ENCODE measurements at places on chromosomes 2 and 18.
A peak's percentile ranks its signal among the peaks of the same experiment; 100 is the strongest.

GRCh38 chr2:95552911-95553310, 38.9 kb upstream of the TRIM43 start:
- no peak for DNase-seq

DNA sequence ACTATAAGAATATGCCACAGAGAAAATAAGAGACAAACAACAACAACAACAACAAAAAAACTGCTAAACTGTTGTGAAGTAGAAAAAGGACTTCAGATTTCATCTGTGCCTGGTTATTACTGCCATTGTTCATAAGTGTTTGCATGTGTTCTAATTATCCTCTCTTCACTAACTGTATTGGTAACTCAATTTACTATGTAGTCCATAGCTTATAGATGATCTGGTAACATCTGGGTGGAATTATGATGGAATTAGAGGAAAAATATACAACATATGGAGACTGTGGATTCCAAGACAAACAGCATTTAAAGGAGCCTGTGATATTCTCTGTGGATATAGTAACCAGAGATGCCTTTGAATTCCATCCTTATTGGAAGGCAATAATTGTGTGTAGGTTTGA, 1891.5 kb upstream of the PIK3C3 start:
- no peak for DNase-seq

DNA sequence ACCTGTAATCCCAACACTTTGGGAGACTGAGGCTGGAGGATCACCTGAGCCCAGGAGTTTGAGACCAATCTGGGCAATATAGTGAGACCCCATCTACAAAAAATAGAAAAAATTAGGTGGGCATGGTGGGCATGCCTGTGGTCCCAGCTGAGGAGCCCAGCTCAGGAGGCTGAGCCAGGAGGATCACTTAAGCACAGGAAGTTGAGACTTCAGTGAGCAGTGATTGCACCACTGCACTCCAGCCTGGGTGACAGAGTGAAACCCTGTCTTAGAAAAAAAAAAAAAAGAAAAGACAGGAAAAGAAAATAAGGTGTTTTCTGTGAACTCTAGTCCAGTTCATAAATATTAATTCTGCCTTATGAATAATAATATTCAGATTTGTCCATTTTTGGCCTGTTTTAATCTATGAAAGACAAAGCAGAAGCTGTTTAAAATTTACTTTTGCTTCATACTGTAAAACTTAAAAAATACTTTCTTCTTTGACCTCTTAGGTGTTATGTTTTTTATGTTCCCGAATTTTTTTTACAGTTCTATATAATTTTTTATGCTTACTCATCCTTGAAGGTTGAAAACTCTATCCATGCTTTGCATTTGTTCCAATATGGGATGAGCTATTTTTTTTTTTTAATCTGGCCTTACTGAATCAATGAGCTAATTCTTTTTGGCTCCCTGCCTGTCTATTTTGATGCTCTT, 8.4 kb upstream of the ANXA4 start:
- no peak for DNase-seq

DNA sequence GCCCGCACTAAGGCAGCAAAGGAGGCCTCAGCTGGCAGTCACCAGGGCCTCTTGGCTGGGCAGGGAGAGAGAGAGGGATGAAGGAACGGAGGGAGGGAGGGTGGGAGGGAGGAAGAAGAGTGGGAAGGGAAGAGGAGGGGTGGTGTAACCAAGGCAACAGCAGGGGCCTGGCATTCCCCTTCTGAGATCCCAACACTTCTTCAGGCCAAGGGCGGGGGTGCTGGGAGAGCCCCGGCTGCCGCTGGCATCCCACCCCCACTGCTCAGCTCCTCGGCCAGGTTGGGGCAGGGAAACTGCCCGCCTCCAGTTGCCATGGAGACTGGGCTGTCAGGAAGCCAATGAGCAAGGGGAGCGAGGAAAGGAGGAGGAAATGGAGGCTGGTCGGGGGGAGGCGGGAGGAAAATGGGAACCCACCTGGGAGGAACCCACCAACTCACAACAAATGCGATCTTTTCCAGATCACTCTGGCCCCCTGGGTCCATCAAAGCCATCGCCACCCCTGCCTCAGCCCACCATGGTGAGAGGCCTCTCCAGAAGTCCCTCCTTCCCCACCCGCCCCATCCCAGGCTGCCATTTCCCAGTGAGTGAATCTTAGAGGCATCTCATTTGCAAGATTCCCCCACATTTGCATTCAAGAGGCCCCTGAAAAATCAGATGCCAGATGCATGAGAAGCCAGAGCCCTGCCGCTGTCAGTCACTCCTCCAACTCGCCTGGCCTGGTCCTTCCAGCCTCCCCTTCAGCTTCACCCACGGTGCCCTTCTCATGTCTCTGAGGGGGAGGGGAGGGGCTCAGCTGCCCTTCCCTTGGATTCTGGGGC, 12.4 kb downstream of the SH2D6 start:
- DNase-seq, result no peak

GRCh38 chr2:200888704-200889625, at the start of the genes NIF3L1 and PPIL3:
Gene NIF3L1 (plus strand): TSS chr2:200889371. CDS start chr2:200891944, 2,573 bp downstream.
Gene PPIL3 (minus strand): TSS chr2:200889077. CDS start chr2:200887615, 1,462 bp downstream.
- DNase-seq, result peak; percentile 94

DNA sequence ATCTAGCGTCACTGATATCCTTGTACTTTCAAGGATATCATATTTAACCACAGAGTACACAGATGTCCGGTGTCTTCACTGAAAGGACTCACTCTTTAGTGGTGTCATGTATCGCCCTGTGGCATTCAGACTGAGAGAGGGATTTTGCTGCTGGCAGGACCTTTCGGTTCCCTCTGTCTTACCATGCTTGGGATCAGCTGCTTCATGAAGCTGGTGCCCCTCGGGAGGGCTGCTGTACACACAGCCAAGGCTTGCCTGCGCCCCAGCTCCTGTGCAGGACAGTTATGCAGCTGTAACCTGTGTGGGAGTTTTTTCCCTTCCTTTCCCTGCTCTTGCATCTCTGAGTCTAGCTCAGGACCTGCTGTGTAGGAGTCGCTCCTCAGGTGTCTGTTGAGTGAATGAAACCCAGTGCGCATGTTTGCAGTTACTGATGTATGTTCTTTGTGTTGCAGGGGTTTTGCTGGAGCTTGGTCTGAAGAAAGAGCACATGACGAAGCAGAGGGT, 64.4 kb downstream of the GREB1 start:
- DNase-seq, result no peak

GRCh38 chr18:35464831-35465279, 32.9 kb downstream of the INO80C start:
- no peak for DNase-seq

- DNase-seq, result no peak
These were observed 77.3 kb downstream of the SRBD1 start for GRCh38 chr2:45533771-45534170.

GRCh38 chr2:114406347-114406746, 36.1 kb upstream of the DPP10 start:
- DNase-seq, result no peak

DNA sequence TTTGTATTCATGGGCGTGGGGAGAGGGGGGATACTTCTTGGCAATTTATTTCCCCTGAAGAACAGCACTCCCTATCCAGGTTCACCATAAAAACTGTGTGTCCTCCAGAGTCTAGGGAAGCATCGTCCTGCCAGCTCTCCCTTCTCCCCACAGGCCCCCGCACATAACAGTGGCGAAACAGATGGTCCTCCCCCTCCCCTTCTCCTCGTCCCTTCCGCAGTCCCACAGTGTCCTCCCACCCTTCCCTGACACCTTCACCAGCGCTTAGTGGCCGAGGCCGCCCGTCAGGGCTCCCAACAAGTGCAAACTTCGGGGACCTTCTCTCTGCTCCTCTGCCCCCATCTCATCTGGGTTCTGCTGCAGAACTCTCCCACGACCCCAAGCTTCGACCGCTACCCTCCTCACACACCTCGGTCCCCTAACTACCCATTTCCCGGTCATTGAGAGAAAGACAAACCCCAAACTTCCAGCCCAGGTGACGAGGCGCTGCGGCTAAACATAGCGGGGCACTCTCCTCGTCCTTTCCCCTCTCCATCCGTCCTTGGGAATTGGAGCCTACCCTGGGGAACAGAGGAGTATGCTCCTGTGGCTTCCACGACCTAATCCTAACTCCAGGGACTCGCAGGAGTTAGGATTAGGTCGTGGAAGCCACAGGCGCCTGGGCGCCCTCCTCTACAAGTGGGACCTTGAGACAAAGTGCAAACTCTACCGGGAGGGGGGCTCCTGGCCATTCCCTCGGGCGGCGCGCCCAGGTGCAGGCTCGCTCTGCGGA, 971 bp downstream of the ZNF385B start:
- DNase-seq, result no peak

DNA sequence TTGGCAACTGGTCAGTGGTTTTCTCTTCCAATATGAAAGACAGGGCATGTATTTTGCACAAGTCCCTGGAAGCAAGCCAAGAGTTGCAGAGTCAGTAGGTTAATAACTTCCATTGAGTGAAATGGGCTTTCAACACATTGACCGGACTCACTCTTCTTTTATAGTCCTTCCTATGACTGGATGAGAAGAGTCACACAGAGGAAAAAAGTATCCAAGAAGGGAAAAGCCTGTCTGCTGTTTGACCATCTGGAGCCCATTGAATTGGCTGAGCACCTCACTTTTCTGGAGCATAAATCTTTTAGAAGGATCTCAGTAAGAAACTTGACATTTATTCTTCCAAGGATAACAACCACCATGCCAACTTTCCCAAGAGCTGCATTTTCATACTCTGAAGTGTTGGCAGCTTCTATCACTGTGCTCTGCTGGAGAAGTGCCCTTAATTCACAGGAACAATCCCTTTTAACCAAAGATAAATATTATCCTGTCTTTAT, 45.4 kb downstream of the RASGRP3 start:
- DNase-seq, result no peak

DNA sequence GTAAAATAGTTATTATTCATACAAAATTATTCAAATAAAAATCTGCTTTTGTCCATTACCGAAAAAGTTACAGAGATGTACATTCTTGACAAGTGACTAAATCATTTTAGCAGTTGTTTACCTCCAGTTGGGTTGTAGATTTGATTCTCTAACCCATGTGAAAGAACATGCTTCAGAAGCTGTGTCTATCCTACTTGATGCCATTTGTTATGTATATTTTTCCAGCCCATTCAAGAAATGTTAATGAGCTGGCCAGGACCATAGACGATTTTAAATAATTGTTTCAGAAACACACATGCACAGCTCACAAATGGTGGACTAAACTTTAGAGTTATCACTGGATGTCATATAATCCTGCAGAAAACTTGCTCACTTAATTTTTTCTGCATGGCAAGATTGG, 391.1 kb upstream of the REG3G start:
- no peak for DNase-seq

DNA sequence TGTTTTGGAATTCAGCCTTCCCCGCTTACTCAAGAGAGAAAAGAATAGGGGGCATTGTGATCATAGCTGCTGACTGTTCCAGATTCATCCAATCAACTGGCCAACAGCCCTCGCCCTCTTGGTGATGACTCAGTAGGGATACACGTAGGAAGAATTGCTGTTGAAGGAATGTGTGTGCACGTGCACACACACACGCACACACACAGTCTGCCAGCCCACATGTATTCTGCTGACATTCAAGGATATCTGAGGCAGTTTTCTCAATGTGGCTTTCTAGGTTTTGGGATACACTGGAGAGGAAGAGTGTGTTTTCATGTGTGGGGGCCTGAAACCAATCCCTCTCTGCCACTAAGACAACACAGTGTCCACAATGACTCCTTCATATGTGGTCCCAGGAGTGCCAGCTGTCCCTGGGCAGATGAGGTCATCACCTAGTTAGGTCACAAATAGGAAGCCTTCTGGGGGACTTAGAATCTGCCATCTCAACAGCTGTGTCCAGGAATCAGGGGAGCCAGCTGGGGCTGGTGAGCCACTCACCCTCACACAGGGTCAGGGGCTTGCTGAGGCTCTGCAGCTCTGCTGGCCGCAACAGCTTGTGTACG, 352.6 kb downstream of the SS18 start:
- DNase-seq, result no peak

- DNase-seq, result no peak
These were observed 72.2 kb downstream of the ZNF516 start for GRCh38 chr18:76422838-76423237.

GRCh38 chr18:13239171-13239956, 20.8 kb downstream of the LDLRAD4 start:
- no peak for DNase-seq

GRCh38 chr2:162826921-162827320, 11.6 kb downstream of the KCNH7 start:
- DNase-seq, result no peak

DNA sequence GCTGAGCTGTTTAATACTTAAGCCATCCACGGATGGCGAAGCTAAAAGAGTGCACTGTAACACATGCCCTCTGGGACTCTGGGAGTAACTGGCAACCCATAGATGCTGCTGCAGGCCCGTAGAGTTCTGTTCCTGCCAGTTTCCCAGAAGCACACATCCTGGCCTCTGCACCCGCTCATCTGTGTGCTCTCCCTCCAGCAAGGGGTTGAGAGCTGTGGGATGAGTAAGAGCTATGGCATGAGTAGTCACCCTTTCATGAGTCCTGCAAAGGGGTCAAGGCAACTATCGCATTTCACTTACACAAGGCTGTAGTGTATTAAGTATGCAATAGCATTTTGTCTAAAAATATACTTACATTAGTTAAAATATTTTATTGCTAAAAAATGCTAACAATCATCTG, 1341.8 kb upstream of the NXPH2 start:
- DNase-seq, result no peak

GRCh38 chr2:287471-287885, 413 bp downstream of the ALKAL2 start:
- DNase-seq, result no peak

DNA sequence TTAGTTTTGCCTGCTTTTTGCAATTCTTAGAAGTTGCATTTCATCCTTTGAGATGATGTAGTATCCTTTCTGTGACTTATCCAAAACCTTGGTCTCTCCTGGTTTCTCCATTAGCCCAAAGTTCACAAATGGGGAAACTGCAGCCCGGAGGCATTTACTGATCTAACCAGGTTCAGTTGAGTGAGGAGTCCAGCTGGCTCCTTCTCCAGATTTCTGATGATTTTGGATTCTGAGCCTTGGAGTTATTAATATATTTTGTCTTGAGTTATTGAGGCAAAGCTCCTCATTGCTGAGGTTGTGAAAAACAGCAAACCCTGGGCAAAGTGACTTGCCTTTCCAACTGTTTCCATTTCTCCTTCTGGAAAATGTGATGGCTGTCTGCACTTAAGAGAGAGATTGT, 1.7 kb downstream of the SLC1A4 start:
- no peak for DNase-seq
